Cerebellum (tissue), 4 donors: ENCODE measurements at places on chromosomes 12 and 14.

- no peak for DNase-seq
Observed at GRCh38 chr12:103640410-103640809, 53.3 kb downstream of the STAB2 start.

GRCh38 chr14:78737601-78738000 lies 567.4 kb downstream of the NRXN3 start:
- no peak for DNase-seq

DNA sequence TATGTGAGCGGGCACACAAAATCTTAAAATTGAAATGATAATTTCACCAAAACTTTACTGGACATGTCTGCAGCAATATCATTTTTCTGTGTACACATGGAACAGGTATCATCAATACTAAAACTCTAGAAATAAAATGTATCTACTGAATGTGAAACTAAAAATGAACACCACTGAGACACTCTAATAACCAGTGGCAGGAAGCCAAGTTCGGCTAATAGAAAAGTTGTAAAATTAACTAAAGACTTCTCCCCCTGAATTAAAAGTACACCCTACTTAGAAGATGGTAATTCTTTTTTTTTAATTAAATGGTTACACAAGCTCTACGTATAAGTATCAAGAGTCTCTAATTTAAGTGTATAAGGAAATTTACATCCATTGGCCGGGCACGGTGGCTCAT lies 227.2 kb downstream of the MED13L start:
- DNase-seq: no peak

DNA sequence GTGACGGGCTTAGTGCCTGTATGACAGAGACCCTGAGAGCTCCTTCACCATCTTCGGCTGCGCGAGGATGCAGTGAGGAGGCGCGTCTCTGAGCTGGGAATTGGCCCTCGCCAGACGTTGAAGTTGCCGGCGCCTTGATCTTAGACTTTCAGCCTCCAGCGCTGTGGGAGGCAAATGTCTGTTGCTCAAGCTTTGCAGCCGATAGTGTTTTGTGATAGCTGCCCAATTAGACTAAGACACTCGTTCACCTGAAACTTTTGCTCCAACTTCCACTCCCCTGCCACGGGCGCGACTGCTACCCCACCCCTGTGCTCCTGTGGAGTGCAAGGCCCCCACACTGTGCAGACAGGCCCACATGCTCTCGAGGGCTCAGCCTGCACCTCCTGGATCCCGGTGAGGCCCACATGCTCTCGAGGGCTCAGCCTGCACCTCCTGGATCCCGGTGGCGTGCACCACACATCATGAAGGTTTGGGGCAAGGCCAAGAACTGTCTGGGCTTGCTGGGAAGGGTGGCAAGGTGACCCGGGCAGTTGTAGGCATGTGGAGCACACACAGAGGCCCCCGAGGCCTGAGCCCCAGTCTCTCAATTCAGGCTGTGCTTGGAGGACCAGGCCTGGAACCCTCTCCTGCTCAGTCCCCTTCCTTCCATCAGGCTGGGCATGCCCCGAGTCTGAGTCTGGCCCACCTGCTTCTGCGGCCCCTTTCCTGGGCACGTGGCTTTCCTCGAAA lies 324.6 kb downstream of the TMEM121 start:
- DNase-seq: no peak

GRCh38 chr12:92952394-92952793 lies 23.3 kb upstream of the EEA1 start:
- no peak for DNase-seq
